Activated CD8-positive, alpha-beta memory T cell treated with anti-CD3 and anti-CD28 coated beads for 24 hours (primary cell): ENCODE measurements at places on chromosomes 16 and 17.

DNA sequence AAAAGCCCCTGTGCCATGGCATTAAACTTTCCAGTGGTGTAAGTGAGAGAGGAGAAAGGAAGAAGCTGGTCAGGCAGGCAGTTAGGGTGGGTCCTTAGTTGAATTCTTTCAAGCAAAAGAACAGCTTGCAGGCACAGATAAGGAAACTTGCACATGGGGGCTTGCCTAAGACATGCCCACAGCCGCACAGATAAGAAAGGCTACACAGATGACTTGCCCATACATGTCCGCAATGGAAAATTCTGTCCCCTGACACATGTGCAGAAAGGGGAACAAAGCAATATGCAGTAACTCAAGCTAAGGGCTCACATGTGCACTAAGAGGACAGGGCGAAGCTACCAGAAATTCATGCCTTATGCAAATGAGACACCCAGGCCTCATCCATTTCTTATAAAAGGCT, 69.9 kb downstream of the GSG1L start:
- DNase-seq, result no peak

GRCh38 chr17:14306596-14306995, 5.7 kb downstream of the HS3ST3B1 start:
- DNase-seq, result no peak

DNA sequence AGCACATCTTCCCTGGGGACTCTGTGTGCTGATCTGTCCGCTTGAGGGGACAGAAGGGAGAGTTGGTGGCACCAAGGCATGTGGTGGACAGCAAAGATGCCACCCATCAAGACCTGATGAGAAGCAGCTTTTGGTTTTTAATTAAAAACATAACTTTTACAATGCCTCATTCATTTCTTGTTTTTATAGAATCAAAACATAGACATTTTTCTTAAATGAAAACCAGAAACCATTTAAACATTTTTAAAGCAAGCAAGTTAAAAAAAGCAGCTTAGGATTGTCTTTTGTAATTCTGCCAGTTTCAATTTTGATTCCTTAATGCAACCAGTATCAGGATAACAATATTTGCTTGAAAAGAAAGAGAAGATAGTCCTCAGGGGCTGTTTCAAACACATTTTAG, 123.7 kb upstream of the AXIN2 start:
- DNase-seq, result no peak

DNA sequence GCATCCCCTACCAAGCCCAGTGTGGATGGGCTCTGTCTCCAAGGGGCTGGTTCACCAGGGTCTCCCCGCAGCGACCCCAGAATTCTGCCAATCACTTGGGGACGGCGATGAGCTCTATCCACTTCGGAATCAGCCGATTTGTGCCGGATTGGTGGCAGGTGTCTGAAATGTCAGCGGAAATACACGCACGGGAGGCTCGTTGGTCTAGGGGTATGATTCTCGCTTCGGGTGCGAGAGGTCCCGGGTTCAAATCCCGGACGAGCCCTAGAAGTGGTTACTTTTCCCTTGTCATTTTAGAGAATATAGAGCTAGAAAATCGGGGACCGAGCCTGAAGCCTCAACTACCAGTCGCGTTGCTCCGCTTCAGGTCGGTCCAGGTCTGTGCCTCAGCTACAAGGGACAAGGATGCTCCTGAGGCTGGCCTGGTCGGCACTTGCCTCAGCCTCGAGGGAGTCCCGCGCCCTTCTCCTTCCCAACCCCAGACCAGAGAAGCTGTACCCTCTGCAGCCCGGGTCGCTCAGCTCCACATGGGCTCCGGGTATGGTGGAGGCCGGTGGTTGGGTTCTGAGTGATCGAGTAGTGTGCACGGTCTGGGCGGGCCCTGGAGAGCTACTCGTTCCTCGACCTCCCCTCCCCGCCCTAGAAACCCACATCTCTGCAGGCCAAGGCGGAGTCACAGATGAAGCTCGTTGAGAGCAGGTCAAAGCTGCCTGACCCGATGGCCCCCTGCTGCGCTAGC, 16.0 kb upstream of the OR1F1 start:
- peak; percentile 88 for DNase-seq

DNA sequence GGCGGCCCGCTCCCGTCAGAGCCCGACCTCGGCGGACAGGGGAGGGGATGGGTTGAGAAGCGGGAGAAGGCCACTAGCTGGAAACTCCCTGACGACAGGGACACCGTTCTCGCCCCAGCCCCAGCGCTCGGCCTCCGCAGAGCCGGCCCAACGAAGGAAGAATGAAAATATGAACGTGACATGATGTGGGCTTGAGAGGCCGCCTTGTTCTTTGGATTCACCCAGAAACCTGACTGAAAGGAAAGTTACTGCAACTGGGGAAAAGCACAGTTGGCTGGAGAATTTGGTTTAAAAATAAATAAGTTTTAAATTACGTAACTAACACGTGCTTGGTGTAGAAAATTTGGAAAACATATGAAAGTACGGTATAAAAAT, 21.1 kb downstream of the NPTX1 start:
- DNase-seq, result no peak

DNA sequence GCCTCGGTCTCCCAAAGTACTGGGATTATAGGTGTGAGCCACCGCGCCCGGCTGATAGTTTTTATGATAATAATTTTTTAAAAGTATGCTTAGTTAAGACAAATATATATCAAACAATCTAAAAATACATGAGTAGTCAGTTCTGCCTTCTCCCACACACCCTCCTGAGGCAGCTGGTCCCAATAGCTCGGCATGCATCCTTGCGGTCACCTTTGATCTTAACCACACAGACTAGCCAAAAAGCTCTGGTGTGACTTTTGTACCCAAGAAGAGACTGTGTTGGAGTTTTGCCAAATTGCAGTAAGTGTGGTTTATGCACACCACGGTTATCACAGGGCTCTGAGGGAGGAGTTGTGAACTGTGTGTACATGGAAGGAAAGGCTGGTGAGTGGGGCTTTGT, 25.6 kb downstream of the ATP6V0A1 start:
- peak; percentile 79 for DNase-seq

DNA sequence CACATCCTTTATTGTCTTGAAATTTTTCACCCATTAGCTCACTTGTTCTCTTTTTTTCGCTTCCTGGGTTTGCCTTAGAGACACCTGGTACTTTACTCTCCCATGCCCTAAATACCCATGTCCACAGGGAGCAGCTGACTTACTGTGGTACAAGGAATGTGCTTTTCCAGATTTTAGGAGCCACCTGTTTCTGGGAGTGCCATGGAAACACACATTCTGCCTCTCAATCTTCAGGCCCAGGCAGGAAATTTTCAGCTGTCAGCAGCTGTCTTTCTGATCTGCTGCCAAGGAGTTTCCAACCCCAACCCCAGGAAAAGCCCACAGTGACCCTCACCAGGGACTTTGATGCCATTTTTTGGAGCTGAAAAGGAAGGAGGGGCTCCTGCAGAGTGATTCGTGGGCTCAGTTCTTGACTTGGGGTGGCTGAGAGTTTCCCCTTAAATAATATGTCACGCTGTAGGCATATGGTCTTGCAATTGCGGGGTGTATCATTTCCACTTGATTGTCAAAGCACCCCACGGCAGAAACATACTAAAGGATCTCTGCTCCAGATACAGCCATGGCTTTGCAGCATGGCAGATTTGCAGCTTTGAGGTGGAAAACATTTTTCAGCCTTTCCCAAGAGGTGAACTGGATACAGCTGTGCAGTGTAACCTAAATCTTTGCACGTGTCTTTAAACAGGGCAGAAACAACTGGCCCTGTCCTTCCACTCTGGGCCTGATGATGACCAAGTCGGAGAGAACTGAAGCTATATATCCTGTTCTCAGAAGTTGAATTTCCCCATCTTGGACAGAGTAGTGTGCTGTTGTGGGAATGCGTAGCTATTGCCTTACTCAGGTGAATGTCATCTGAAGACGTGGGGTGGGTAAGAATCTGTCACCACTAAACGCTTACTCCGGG, 19.2 kb downstream of the RBFOX1 start:
- no peak for DNase-seq

DNA sequence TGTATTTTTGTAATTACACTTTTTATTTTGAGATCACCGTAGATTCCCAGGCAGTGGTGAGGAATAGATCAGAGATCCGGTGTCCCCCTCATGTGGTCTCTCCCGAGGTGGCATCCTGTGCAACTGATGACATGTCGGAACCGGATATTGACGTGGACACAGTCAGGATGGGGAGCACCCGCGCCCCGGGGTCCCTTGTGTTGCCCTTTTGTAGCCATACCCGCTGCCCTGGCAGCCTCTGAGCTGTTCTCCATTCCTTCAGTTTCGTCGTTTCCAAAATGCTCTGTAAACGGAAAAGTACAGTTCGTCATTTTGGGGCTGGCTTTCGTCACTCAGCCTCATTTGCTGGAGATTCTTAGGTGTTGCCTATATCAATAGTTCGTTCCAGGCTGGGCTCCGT, 14.2 kb downstream of the JPH3 start:
- no peak for DNase-seq

DNA sequence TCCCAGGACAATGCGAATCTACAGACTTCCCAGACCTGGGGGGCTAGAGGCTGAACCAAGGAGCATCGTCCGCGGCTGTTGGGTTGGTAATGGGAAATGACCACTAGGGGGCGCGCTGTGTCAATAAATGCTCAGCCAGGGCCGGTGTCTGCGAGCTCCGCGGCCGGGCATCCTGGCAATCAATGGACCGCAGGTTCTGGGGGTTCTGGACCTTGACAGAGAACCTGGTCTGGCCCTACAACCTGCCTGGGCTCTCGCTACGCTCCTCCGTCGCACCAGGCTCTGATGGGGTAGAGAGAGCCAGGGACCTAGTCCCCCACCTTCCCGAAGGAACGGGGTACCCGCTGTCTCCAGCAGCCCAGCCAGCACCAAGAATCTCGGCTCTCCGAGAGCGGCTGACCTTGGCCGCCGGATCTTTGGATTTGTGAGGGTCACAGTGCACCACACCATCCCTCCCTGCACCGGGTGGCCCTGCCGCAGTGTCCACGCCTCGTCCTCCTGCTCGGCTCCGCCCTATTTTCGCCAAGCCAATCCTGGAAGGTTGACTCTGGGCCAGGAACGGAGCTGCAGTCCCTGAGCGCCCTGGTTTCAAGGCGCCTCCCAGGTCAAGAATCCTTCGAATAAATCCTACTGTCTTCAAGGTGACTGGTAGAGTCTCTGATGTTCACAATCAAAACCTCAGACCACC, 20.4 kb upstream of the BEAN1 start:
- peak; percentile 98 for DNase-seq

- no peak for DNase-seq
Measured at GRCh38 chr16:71473891-71474290, 11.8 kb upstream of the ZNF23 start.

DNA sequence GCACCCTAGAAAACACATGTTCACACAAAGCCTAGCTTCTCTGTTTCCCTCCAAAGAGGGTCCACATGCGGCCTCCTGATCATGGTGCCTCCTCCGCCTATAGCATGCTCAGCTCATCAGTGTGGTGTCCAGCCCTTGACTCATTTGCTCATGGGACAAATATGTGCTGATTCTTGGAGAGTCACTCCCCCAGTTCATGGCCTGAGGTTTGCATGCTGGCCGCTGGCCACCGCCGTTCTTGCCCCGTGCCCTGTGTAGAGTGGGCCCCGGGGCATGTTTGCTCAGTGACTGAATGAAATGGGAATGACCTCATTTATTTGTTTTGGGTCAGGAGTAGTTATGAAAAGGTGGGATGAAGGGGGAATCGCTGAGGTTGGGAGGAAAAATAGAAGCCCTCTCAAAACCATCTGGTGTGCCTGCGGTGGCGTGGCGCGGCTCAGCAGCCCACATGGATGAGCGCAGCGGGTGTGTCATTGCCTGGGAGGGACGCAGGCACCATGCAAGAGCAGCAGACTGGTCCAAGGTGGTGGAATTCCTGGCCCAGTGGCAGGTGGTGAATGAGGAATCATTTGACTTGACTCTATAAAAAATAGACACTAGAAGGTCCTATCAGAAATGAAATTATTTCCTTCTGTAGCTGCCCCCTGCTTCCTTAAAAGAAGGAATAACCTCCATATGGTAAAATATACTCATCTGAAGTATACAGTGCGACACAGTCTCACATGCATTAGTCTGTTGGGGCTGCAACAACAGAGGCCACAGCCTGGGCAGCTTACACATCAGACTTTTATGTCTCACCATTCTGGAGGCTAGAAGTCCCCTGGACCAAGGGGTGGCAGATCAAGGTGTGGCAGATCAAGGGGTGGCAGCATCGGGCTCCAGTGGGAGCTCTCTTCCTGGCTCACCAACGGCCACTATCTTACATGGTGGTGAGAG, 31.7 kb downstream of the CRISPLD2 start:
- DNase-seq, result no peak
